ENCODE measurements at places on chromosomes 3 and 15.

DNA sequence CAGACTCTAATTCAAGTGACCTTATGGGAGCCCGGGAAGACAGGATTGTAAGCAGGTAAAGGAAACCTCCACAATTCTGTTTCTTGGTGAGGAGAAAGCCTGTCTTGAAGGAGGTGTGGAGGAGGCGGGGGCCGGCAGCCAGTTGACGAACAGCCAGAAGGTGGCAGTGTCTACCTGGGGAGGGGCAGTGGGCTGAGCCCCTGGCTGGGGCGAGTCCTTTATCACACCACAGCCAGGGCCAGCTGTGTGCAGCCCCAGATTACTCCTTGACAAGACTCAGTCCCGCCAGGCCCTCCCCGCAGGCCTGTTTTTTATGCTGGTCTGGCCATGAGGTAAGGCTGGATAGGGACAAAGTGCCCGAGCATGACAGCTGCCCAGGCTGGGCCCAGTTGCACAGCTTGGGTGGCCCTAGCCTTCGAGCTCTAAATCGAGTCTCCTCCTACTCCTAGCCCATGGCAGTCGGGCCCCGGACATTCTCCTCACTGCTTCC lies 40.9 kb upstream of the IDH2 start:
- peak; percentile 73 for DNase-seq

- DNase-seq = peak; percentile 27
Measured at GRCh38 chr3:137035631-137036030, 77.8 kb downstream of the IL20RB start.

DNA sequence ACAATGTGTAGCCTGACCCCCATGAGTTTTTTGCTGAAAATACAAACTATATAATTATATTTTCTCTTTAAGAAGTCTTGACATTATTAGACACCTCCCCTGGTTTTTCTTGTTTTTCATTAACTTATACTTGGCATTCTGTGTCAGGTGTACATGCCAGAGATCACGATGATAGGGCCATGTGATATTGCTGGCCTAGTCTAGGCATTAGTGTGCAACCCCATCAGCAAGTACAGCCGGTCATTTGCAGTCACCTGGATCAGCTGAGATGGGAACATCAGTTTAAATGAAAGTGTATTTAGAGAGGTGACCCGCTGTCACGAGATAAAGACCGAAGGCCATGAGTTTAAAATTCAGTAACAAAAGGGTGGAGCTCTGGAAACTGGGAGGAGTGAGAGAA lies 12.6 kb upstream of the SPPL2A start:
- no peak for DNase-seq

GRCh38 chr3:52002748-52003147 lies 7.1 kb upstream of the RPL29 start:
- DNase-seq = no peak

- no peak for DNase-seq
Measured at GRCh38 chr3:127884041-127884440, 31.0 kb upstream of the KBTBD12 start.

- no peak for DNase-seq
Measured at GRCh38 chr3:66692042-66692765, 191.4 kb upstream of the LRIG1 start.

DNA sequence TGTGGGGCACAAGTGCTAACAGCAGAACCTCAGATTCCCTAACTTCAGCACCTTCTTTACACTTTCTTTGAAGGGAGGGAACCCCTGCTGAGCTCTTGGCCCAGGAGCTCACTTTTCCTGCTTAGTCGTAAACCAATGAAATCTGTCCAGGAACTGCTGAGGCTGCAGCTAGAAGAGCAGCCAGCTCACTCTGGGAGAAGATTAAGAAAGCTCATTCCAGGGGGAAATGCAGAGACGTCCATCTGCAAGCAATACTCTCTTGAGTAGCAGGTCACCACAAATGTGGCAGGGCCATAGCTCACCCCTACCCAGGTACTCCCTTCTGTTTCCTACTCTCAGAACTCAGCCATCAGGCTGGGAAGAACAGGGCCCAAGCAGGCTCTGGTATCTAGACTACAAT lies 103.3 kb downstream of the WDR76 start:
- DNase-seq = peak; percentile 50

GRCh38 chr3:143613226-143613625 lies 235.0 kb downstream of the SLC9A9 start:
- DNase-seq = no peak

- no peak for DNase-seq
Measured at GRCh38 chr3:170714562-170715535, 129.0 kb upstream of the SLC7A14 start.

DNA sequence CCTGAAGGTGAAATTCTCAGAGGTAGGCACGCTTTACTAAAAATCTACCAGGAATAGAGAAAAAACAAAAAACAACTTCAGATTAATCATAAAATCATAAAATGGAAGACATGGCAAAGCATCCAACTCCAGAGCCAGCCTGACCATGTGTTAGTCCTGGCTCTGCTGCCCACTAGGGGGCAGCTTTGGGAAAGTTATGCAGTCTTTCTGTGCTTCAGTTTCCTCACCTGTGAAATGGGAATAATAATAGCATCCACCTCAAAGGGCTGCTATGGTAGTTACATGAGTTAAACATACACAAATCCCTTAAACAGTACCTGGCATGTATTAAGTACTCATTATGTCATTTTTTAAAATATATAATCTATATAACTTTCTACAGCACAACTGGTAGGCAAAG lies 52.3 kb downstream of the WNT5A start:
- peak; percentile 54 for DNase-seq

GRCh38 chr15:60384526-60385126 lies 13.2 kb downstream of the ANXA2 start:
- no peak for DNase-seq

DNA sequence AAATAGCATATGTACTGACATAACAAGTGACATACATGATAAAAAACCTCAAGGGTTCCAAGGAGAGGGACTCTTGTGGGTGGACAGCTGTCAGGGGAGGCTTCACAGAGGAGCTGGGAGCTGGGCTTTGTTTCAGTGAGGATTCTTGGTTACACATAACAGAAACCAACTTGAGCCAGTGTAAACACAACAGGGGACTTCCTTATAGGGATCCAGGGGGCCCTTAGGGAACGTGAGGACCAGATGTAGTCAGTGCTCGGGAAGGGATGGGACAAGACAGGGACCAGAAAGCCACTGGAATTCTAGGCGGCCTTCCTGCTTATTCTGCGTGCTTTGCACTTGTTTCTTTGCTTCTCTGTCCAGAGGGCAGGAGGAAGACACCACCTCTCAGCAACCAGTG lies 34.9 kb downstream of the SNAPC5 start:
- peak; percentile 27 for DNase-seq

GRCh38 chr15:70432924-70433495 lies 330.3 kb downstream of the UACA start:
- DNase-seq = no peak

GRCh38 chr15:39874890-39875549 lies 45.0 kb downstream of the GPR176 start:
- DNase-seq = peak; percentile 76

- peak; percentile 2 for DNase-seq
Measured at GRCh38 chr3:27943106-27943505, 221.0 kb upstream of the EOMES start.

DNA sequence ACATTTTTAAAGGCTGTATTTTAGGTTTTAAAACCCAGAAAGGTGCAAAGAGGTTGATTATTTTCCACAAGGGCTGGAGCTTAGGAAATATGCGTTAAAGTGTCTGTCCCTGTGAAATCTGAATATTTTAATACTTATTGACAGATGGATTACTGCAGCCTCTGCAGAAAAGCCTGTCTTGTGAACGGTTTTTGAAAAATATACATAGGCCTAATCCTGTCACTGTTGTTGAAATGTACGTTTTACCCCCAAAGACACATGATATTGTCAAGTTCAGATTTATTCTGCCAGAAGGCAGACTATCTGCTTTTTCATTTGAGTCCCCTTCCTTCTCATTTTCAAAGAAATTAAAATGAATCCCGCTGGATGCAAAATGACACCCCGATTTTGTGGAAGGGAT lies 2.2 kb upstream of the BCL6 start:
- no peak for DNase-seq

GRCh38 chr15:43943511-43943910 lies 116.7 kb downstream of the WDR76 start:
- DNase-seq = no peak

- DNase-seq = peak; percentile 0
Measured at GRCh38 chr3:69214241-69214640, 91.8 kb upstream of the LMOD3 start.

- peak; percentile 36 for DNase-seq
Measured at GRCh38 chr3:191414732-191415131, 46.2 kb upstream of the PYDC2 start.

GRCh38 chr3:115525731-115526130 lies 97.6 kb upstream of the GAP43 start:
- DNase-seq = no peak

DNA sequence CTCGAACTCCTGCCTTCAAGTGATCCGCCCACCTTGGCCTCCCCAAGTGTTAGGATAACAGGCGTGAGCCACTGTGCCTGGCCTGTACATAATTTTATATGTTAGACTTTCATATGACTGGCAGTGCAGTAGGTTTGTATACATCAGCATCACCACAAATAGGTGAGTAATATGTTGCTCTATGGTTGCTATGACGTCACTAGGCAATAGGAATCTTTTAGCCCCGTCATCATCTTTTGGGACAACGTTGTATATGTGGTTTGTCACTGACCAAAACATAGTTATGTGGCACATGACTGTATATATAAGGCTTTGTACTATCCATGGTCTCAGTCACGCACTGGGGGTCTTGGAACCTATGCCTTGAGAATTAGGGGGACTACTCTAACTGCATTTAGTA lies 17.0 kb upstream of the DNAJC19 start:
- no peak for DNase-seq

DNA sequence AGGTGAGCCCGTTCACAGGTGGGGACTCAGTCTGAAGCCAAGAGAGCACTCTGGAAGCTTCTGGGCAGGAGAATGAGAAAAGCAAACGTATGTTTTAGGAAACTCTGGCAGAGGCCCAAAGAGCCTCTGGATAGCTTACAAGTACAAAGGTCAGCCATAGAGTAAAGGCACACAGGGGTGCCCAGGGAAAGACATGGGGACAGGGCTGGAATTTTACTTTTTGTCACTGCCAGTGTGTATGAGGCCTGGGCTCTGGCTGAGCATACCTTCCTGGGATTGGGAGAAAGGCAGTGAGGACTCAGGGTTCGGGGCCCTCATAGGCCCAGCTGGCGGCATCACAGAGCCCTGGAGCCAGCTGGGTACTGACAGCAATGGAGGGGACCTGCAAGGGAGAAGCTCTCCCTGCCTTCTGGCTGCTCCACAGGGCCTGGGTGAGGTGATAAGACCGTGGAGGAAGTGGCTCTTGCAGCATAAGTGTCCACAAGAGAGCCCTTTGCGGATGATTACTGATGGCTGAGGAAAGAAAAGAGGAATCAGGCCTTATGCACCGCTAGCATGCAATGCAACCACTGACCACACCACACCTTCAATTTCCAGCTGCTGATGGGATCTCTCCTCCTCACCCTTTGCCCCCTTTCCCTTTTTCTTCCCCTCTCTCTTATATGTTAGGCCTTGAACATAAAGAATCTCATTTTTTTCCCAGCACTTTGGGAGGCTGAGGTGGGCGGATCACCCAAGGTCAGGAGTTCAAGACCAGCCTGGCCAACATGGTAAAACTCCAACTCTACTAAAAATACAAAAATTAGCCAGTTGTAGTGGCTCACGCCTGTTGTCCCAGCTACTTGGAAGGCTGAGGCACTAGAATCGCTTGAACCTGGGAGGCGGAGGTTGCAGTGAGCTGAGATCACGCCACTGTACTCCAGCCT lies 25.1 kb upstream of the BCL2L10 start:
- DNase-seq = peak; percentile 63

GRCh38 chr3:194275721-194276120 lies 75.4 kb downstream of the CPN2 start:
- DNase-seq = no peak

DNA sequence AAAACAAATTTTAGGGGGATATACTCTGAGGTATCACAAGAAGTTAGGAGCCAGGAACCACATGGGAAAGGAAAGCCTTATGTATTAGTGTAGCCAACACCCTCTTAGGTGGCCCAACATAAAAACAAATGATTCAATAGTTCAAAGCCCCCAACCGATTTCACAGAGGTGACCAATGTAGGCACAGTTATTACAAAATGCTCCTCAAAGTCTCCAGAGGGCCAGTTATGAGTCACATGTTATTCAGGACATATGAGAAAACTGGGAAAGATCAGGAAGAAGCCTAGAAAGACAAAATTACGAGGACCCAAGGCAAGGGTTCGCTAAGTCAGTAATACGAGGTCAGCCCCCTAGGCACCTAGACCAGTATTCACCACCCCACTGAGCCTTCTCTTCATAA lies 29.9 kb upstream of the FBN1 start:
- no peak for DNase-seq

GRCh38 chr3:131704098-131704497 lies 201.3 kb upstream of the MRPL3 start:
- peak; percentile 5 for DNase-seq

DNA sequence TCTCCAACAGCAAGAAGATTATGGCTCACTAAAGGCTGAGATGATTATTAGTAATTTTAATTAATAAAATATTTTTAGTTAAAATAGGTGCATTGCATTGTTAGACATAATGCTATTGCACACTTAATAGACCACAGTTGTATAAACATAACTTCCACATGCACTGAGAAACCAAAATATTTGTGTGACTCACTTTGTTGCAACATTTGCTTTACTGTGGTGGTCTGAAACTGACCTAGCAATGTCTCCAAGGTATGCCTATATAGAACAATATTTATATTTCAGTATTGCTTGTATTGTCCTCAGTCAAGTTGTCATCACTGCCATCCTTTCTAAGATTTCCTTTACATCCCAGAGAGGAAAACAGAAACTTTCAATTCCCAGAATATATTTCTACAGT lies 1215.2 kb downstream of the SI start:
- DNase-seq = no peak

DNA sequence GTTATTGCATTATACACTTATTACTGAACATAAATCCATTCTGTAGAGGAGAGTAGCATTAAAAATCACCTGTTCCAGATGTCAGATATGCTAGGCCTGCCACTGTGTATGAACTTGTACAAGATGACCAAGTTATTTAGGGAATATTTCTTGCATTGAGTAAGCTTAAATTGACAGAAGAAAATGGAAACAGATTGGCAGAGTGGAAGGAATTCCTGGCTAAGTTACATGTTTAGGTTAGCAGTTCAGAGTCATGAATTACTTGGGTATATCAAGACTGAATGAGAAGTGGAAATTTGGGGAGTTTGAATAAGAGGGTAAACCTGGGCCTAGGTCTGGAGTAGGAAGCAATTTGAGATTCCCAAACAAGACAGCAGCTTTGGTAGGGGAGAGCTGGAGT lies 44.6 kb downstream of the ARHGAP31 start:
- DNase-seq = no peak

GRCh38 chr3:62795978-62796657 lies 79.1 kb downstream of the CADPS start:
- DNase-seq = no peak

GRCh38 chr3:178826435-178827123 lies 245.0 kb downstream of the ZMAT3 start:
- DNase-seq = peak; percentile 91

Data from NCI-H69 (cell line).